Activated T-cell treated with anti-CD3 and anti-CD28 coated beads, Interleukin-2, amount 50 U/mL, for 48 hours (primary cell): ENCODE measurements at places on chromosomes 2 and 18.
A peak's percentile ranks its signal among the peaks of the same experiment; 100 is the strongest.

GRCh38 chr18:3554811-3555427, 104.9 kb downstream of the TGIF1 start:
- no peak for DNase-seq

DNA sequence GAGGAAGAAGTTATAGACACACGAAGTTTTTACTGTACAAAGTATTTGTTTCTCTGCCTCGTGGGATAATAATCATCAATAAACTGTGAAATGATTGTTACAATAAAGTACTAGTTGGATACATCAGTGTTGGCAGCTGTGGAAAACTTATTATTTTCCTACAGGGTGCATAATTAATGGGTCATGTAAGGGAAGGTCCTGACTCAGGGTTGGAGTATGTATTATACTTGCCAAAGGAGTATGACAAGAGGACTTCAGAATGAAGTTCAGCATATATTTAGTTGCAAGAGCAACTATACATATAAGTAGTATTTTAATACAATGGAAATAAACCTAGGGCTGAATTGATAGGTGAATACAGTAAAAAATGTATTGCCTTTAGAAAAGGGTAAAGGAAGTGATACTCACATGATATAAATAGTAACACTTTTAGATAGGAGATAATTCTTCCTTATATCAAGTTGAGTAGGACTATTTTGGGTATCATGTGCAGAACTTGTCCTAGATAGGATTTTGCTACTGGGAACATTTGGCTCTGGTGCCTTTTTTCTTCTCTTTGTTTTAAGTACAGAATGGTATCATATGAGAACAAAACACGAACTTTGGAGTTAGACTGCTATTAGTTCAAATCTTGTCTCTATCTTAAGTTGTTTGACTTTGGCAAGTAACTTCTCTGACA, 79.1 kb downstream of the PLCL1 start:
- DNase-seq, result no peak

DNA sequence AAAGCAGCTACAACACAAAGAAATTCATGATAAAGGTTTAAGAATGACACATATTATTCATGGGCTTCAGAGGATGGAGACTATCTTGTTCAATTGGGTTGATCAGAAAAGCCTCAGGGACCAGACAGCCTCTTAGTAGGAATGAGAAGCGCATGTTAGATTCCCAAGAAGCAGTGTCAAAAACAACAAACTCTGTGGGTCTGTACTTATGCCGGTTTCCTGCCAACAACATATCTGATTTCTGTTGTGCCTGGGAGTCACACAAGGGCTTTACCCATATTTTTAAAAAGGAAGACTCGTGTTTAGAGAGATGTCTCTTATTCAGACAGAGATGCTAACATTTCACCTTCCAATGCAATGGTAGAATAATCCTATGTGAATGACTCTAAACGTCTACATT, 2180.6 kb upstream of the CELF4 start:
- no peak for DNase-seq

DNA sequence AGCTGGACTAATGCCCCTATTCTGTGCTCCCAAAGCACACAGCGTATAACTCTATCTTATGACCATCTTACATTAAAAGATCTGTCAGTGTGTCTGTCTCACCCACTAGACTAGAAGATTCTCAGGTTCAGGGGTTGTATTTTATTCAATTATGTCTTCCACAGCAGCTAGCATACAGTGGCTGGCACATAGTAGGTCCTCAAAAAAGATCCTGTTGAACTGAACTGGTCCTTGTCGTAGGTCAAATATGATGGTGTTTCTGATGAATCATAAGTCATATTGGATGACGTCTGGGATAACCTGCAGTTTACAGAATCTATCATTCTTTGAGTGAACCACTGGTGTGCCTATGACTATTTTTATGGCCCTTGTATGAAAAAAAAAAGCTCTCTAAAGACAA, 11.3 kb upstream of the TTC39C start:
- no peak for DNase-seq

GRCh38 chr2:178191004-178191508, 3.3 kb upstream of the OSBPL6 start:
- no peak for DNase-seq

DNA sequence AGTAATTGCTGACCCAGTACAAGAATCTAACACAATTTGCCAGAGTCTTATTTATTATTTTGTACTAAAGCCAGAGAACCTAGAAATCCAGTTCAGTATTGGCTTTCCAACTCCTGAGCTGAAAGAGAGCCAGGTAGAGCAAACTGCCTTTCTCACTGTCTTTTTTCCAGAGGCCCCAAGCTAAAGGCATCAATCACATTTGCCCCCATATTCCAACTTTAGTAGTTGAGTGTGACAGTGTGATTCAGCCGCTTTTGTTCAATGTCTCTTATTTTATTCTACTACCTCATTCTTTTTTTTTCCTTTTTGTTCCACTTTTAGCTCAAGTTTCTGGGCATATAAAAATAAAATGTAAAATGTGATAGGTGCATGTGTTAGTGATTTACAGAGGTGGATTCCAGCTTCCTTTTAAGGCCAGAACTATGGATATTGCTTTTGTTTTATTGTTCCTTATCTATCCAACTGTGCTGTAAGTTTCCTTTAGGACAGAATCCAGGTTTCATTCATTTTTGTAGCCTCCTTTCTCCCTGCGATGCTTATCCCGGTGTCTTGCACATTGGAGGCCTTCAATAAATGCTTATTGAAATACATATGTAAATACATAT, 153.0 kb downstream of the ZEB2 start:
- no peak for DNase-seq

DNA sequence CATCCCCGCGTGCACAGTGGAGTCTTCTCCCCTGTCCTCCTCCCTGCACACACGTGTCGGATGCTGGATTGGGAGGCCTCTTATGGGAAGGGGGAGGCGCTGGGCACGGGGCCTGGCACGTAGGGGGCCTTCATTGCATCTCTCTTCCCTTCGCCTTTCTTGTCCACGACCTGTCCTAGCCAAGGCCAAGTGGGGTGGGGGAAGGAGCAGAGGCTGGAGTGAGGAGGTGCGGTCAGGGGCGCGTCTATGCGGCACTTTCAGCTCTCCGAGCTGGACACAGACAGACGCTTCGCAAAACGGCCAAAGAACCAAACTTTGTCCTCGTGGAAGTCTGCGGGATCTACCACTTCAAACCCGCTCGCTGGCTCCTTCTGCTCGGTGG, 13.4 kb downstream of the ALPG start:
- DNase-seq, result no peak

- no peak for DNase-seq
These were observed 3.7 kb downstream of the RTP5 start for GRCh38 chr2:241873081-241873802.

GRCh38 chr2:58387701-58388100, 146.6 kb upstream of the FANCL start:
- no peak for DNase-seq

GRCh38 chr2:121205321-121205942, 79.6 kb downstream of the TFCP2L1 start:
- no peak for DNase-seq

GRCh38 chr2:68689553-68690537, 44.8 kb upstream of the ARHGAP25 start:
- no peak for DNase-seq

- DNase-seq, result no peak
These were observed 18.8 kb downstream of the SPRED2 start for GRCh38 chr2:65413610-65414009.

DNA sequence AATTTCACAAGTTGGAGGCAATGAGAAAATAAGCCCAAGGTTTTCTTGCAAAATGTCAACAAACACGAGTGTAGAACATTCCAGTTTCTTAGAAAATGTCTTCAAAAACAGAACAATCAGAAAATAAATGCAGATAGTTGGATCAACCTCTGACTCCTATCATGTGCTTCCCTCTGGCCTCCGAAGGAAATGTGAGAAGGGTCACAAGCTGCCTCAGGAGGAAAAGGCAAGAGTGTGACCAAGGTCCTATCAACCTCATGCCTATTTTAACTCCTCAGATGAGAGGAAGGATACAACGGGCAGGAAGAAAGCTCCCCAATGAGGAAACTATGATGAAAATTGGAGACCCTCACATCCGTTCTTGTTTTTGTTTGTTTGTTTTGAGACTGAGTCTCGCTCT, 7.9 kb downstream of the SCYGR5 start:
- no peak for DNase-seq

DNA sequence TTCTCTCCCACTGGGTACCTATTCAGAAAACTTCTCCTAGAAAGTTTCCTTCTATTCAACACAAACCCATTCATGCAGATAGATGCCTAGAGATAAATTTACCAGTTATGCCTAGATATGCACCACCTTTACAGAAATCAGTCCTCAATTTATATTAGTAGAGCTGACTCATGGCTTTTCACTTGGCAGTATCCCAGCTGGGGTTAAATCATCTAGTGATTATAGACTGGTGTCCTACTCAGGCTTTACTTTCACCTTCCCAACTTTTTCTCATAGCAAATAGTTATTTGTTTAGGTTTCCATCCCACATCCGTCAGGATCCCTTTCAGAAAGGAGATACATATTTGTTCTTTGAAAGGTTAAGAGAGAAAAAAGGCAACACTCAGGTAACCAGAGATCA, 124.5 kb downstream of the AQP4 start:
- DNase-seq, result no peak

- no peak for DNase-seq
These were observed 468.1 kb upstream of the FANCL start for GRCh38 chr2:58709274-58709673.

- DNase-seq, result no peak
These were observed 88.7 kb downstream of the SLC8A1 start for GRCh38 chr2:40363231-40363630.

- DNase-seq, result peak; percentile 76
These were observed 285.6 kb downstream of the AGAP1 start for GRCh38 chr2:235779444-235779896.

DNA sequence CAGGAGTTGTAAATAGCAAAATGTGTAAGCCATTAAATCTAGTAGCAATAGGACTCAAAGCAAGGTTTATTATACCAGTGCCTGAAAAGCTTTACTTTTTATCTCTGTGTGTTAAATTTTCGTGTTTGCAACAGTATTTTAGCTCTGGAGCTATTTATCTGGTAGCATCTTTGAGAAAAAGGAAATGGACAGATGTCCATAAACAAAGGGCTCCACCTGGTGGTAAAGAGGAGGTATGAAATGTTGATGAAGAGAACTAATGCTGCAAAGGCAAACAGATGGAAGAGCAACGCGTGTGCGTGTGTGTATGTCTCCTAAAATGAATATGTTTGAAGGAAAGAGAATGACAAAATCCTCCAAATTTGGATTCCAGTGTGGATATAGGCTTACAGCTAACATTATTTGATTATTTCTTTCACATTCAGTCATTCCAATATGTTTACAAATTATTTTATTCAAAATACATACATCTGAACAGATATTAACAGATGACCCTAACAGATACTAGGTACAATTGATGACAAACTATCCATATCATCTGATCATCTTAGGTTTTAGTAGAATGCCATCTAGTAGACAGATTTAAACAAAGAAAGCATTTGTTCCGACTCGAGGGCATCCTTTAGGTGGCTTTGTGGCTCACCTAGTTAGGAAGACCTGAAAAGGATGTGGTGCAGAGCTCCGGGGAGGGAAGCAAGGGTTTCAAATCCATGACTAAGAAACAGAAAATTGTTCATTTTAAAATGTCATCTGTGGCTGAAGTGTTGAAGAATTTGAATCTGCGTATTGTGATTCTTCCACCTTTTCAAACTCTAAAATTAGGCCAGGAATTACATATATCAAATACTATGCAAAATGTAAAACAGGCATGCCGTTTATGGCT, 383.3 kb downstream of the MTX2 start:
- no peak for DNase-seq

DNA sequence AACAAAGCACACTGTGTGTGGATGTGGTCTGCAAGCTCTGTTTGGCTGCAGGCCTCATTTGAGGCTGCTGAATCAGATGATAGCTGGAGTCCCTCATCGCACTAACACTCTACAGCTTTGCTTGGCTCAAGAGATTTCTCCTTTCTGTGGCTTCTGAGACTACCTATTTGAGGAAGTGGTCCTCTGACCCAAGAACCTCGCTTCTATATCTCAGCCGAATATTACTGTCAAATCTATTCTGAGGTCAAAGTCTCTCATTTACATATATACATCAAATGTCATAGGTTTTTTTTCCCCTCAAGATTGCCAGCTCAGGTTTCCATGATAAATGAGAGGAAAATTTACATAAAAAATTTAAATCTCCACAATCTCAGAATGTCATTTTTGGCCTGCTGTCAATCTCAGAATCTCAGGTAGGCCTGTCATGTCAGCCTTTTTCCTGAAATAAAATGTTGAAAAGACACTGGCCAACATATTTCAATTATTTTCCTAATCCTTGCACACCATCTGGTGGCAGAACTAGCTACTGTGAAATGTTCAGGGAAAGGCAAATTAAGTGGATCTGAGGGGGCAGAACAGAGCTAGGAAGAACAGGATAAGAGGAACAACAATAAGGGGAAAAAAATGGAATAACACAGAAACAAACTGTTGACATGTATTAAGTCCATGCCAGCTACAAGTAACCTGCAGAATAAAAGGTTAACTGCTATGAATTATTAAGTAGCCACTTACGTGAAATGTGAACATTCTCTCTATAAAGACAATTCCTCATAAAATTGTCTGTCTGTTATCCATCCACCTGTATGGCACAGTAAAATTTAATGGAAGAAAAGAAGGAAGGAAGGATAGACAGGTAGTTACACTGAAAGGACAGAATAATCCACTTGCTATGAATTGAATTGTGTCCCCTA, 39.3 kb downstream of the AP1S3 start:
- DNase-seq, result no peak

- DNase-seq, result no peak
These were observed 67.3 kb downstream of the LIPG start for GRCh38 chr18:49628881-49629795.

DNA sequence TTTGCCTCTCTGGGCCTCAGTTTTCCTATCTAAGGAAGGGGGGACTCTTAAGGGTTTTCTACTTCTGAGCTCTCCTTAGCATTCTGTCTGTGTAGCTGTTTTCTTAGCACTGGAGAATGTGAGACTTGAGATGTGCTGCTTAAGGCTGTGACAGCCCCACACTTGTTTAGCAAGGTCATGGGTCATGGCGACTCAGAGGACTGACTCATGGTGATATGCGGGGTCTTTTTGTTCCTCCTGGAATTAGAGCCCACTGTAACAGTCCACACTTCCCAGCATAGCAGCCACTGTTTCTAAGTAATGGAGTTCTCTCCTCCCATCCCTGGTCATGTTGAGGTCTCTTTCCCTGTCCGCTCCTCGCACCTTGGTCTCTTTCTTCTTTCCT, 4.1 kb upstream of the LPIN1 start:
- no peak for DNase-seq

DNA sequence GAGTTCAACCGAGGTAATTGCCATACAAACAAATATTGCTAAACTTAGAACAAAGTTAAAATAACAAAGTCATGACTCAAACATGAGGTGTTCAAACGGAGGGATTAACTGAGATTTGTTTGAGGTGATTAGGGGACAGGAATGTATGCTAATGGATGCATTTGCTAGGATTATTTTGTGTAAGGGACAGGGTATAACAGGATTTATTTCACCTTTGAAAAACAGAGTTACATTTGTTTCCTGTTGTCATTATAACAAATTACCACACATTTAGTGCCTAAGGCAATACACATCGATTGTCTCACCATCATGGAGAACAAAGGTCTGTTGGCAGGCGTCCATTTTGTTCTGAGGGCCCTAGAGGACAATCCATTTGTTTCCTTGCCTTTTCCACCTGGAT, 304.3 kb upstream of the CNTNAP5 start:
- no peak for DNase-seq

GRCh38 chr2:64770781-64771334, 117.1 kb upstream of the SERTAD2 start:
- no peak for DNase-seq
